Activated CD4-positive, alpha-beta memory T cell treated with anti-CD3 and anti-CD28 coated beads, Interleukin-2, amount 10 ng/mL, durations not matched to agents 7 days and 5 days (primary cell): ENCODE measurements at places on chromosomes 3 and 15. TPM values are rescaled to one million over a fixed set of nuclear protein-coding genes. Genes with fewer than 3 reads are reported as not detected.

DNA sequence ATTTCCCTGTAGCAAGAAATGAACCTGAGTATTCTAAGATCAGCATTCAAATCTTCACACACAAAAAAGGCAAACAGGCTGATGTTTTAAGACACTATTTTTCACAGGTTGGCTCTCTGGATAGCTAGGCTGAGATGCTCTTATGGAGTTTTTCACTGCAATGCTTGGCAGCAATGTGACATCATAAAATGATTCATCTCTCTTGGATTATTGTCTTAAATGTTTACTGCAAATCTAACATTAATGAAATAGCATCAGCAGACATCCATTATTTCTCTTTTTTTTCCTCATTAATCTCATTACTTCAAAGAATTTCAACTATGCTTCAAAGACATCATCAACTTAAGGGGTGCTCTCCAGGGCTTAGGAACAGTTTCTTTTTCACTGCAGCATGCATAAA is 23.6 kb upstream of the SSUH2 start:
- DNase-seq: no peak

EPHB1 gene
- 0.80 TPM for total RNA-seq

SLC2A2 gene
- total RNA-seq: not detected

- DNase-seq: no peak
Measured at GRCh38 chr15:83503595-83504364, 56.6 kb downstream of the SH3GL3 start.

GRCh38 chr3:119601154-119601553 is 3.5 kb downstream of the PLA1A start:
- no peak for DNase-seq

DNA sequence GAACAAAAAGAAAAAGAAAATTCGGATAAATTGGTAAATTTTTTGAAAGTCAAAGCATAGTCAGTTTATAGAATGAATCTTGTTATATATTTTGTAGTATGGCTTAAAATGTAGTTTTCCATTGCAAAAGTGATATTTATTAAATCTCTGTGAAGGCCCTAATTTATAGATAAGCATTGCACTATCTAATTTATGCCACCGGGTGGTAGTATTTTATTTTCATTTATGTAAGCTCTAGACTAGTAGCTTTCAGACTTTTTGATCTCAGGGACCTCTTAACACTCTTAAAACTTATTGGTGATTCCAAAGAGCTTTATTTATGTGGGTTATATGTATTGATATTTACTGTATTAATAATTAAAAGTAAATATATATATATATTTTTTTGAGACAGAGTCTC is 133.9 kb upstream of the LRRFIP2 start:
- no peak for DNase-seq

DNA sequence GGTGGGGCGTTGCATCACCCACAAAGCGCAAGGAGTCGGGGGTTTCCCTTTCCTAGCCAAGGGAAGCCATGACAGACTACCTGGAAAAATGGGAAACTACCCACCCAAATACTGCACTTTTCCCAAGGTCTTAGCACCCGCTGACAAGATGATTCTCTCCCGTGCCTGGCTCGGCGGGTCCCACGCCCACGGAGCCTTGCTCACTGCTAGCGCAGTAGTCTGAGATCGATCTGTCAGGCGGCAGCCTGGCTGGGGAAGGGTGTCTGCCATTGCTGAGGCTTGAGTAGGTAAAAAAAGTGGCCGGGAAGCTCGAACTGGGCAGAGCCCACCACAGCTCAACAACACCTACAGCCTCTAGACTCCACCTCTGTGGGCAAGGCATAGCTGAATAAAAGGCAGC is 112.9 kb downstream of the GSK3B start:
- no peak for DNase-seq

- DNase-seq: no peak
Measured at GRCh38 chr15:63482874-63483323, 21.5 kb upstream of the USP3 start.

BBX gene
- 38.9 TPM for total RNA-seq

GUCA1C gene
- total RNA-seq: not detected

- peak; percentile 65 for DNase-seq
Measured at GRCh38 chr3:172153335-172153861, 114.0 kb downstream of the FNDC3B start.

GOLGA8R gene
- 4.2 TPM for total RNA-seq

DNA sequence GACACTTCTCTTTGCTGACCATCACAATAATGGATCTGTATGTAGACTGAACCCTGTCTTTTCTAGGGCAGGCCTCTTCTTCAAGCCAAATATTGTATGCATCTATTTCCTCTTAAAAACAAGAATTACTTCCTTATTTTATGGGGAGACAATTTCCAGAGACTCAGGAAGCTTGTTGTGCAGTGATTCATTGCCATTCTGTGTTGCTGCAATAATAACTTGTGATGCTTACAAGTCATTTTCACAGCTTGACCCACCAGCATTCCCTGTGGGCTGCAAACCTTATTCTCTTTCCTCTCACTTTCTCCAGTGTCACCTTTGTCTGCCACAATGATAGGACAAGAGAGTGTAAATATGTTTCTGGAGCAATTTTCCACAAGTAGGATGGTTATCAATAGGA is 276.7 kb upstream of the SGO1 start:
- no peak for DNase-seq

MINAR1 gene
- total RNA-seq: 0.38 TPM

- no peak for DNase-seq
Measured at GRCh38 chr3:11510001-11510340, 133.7 kb downstream of the VGLL4 start.

TMC3 gene
- not detected for total RNA-seq

DNA sequence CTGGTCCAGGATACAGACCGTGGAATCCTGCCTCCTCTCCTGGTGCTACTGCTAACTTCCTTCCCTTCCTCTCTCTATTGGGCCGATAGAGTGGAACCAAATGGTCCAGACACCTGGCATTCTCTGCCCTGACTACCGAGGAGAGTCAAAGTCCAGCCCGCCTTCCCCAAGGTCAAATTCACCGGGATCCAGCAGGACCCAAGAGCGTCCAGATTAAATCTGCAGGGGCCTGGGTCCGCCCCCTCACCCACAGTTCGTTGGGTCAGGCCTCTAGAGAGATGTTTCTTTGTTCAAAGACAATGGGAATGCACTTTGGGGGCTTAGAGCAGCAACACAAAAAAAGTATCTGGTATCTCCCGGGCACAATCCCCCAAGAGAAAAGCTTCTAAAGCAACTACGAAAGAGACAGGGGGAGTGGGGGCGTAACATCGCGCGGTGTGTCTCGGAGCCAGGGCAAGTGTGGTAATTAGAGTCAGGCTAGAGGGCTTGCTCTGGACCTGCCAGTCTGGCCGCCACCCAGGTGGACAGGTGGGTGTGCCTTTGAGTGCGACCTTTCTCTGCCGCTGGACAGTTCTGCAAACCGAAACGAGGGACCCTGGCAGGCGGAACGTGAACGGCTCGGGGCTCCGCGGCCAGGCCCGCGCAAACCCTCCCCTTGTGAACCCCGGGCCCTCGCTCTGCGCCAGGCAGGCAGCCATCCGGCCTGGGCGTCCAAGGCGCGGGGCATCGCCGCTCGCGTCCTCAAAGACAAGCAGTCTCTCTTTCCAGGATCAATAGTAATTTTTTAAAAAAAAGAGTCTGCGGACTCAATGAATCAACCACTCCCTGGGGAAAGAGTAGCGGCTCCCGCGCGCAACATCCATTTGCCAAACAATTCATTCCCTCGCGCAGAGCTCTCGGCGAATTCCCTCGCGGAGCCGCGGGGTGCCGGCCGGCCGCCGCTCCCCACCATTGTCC is 806 bp downstream of the KLHL25 start:
- DNase-seq: peak; percentile 59

GRCh38 chr3:169148448-169149348 is 514.8 kb downstream of the MECOM start:
- no peak for DNase-seq

COL7A1 gene
- 0.40 TPM for total RNA-seq

DNA sequence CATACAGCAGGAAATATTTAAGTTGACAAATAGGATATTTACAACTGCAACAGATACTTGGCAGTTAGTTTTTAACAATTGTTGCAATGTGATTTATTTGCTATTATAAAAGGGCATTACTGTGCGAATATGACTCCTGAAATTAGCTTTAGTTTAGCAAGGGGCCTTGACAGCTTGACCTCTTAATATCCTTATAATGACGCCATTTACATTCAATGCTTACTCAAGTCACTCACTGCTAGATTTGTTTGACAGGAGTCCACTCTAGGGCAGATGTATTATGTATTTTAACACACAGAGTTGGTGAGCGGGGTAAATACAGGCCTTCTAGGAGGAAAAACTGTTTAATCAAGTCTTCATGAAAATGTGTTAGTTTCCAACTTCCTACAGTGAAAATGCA is 58.1 kb upstream of the C15orf61 start:
- DNase-seq: no peak

FAM98B gene
- 33.2 TPM for total RNA-seq

GRCh38 chr15:89371228-89372044 is 36.8 kb upstream of the POLG start:
- no peak for DNase-seq

MYO5A gene
- 42.2 TPM for total RNA-seq

LRRC34 gene
- 5.6 TPM for total RNA-seq

GRCh38 chr3:100097919-100098783 is 16.1 kb downstream of the FILIP1L start:
- no peak for DNase-seq

UBA7 gene
- 182 TPM for total RNA-seq

FBXO40 gene
- total RNA-seq: not detected

- no peak for DNase-seq
Measured at GRCh38 chr3:171185959-171186358, 159.4 kb upstream of the SLC2A2 start.

SAMMSON gene
- not detected for total RNA-seq

- no peak for DNase-seq
Measured at GRCh38 chr3:61862614-61863289, 301.4 kb downstream of the PTPRG start.

DNA sequence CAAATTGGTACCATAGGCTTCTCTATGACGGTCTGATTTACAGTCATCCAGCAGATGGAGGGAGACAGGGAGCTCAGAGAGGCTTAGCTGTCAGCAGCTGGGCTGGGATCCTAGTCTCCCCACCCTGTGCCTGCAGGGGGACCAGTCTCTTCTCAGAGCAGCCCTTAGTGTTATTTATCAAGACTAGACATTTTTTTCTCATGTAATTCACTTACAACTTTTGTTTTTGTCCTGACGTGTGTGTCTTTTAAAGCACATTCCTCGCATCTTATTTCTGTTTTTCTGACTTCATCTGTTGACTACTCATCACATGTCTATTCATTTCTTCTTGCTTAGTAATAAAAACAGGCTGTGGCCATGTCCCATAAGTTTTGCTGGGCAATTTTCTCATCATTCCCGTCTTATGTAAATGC is 116.1 kb downstream of the KLF13 start:
- no peak for DNase-seq

DNA sequence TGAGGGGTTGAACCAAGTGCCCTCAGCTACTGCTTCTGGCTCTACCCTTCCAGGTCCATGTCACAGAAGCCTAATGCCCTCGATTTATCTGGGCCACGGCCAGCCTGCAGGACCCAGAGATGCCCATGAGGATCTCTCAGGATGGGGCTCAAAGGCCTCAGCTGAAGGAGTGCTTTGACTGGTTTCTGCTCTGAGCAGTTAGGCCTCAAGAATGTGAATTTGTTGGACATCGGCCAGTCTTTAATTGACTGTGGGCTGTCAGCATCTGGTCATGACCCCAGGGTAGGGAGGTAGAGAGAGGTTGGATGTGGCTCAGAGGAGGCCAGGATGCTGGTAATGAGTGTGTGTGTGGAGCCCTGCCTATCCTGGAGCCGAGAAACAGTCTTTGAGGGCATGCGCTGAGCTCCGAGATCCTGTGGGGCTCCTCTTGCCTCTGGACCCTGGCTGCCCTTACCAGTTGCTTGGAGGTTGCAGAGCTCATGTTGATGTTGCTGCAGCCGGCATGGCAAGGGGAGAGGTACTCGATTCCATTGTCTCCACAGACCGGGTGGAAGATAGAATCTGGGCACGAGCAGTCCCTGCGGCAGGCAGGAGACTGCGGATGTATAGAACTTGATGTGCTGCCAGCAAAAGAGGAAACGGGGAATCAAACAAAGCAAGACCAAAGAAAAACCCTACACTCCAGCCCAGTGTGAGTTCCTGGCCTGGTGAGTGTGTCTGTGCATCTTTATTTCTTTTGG is 49.1 kb upstream of the RAB6B start:
- no peak for DNase-seq

CRABP1 gene
- total RNA-seq: not detected

DNA sequence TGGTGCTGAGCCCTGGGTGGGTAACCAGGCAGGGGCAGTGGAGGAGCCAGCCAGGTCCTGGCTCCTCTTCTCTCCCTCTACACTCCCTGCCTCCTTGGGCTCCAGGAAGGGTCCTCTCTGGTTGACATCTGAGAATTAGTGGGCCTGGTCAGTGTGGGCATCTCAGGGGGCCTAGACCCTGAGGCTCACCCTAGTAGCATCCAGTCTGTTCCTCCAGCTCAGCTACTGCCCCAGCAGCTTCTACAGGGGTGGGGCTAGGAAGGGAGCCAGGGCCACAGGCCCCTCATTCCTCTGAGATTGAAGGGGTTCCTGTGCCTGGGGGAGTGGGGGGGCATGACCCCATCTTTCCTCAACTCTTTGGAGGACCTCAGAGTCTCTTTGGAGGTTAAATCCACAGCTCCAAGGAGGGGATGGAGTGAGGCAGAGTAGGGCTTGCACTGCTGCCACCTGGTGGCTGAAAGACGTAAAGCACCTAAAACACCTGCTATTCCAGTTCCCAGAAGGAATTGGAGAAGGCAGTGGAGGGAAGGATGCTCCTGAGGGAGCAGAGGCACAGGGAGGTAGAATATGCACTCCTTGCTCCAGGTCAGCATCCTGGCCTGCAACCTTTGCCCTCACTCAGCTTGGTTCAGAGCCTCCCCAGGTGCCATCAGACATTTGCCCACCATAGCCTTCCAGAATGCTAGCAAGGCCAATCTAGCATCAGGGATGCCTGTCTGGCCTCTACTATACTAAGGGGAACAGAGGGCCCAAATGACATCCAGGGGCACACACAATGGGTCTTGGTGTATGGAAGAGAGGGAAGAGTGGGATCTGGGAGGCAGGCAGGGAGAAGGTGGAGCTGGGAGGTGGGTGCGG is 25.1 kb downstream of the C3orf18 start:
- peak; percentile 67 for DNase-seq

SV2B gene
- 0.05 TPM for total RNA-seq

DNA sequence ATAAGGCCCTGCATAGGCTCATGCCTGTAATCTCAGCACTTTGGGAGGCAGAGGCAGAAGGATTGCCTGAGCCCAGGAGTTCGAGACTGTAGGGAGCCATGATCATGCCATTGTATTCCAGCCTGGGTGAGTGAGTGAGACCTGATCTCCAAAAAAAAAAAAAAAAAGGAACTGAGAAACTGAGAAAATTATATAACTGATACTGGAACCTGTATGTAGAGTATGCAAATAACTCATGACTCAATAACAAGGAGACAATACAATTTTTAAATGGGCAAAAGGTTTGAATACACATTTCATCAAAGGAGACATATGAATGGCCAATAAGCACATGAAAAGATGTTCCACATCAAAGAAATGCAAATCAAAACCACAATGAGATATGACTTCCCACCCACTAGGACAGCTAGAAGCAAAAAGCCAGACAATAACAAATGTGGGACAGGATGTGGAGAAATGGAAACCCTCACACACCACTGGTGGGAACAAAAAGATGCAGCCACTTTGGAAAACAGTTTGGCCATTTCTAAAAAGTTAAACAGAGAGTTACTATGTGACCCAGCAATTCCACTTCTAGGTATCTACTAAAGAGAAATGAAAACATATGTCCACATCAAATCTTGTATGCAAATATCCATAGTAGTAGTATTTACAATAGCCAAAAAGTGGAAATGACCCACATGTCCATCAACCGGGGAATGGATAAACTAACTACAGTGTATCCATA is 70.7 kb downstream of the IQSEC1 start:
- DNase-seq: no peak
